ENCODE measurements at places on chromosomes 5 and 9.

DNA sequence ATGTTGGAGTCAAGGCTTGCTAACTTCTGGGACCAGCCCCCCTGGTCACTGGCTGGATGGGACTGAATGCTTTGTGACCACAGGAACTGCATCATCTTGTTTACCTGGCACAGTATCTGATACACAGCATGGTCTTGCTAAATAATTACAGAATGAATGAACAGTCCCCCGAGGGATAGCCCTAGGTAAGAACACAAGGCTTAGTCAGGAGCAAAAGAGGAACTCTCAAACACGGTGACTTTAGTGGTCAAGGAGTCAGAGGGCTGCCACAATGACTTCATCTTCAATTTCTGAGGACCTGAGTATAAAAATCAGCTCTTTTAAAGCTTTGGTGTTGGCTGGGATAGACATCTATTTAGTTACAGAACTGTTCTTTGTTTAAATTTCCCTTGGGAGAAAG, 15.1 kb upstream of the CXCL14 start:
- no peak for DNase-seq

- no peak for DNase-seq
Observed at GRCh38 chr9:136213733-136214132, 8.8 kb upstream of the LHX3 start.

GRCh38 chr5:178186427-178186826, 744 bp downstream of the GMCL2 start:
- DNase-seq: no peak

- DNase-seq: no peak
Observed at GRCh38 chr5:176784218-176785165, 25.9 kb upstream of the UNC5A start.

GRCh38 chr9:26358836-26359235, 533.8 kb downstream of the CAAP1 start:
- DNase-seq: no peak

DNA sequence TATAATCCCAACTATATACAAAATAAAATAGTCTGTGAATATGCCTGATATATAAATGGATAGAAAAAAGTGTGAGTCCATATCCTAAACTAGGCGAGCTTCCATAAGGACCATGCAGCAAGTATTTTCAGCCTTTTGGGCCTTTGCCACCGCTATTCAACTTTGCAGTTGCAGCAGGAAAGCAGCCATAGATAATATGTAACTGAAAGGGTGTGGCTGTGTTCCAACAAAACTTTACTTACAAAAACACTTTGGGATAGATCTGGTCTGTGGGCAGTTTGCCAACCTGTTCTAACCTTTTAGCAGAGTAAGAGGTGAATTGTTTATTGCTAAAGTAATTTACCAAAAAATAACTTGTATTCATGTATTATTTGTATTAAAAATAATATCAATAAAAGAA, 127.8 kb upstream of the GPR151 start:
- DNase-seq: no peak

DNA sequence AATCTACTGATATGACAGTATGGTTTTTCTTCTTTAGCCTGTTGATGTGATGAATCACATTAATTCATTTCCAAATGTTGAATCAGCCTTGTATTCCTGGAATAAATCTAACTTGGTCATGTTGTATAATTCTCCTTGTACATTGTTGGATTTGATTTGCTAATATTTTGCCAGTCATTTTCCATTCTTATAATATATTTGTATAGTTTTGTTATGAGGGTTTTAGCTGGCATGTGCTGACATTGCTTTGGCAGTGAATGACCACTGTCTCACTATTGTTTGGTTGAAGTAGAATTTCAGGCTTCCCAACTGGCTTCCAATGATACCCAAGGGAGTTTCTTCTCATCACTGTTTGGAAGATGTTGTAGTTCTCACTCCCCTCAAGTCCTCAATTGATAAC, 983.0 kb upstream of the PTPRD start:
- DNase-seq: no peak
